RWPE1 (cell line): ENCODE measurements at places on chromosomes 3 and 15.

GRCh38 chr15:42274702-42274989 lies 1.4 kb upstream of the TMEM87A start:
- no peak for DNase-seq

DNA sequence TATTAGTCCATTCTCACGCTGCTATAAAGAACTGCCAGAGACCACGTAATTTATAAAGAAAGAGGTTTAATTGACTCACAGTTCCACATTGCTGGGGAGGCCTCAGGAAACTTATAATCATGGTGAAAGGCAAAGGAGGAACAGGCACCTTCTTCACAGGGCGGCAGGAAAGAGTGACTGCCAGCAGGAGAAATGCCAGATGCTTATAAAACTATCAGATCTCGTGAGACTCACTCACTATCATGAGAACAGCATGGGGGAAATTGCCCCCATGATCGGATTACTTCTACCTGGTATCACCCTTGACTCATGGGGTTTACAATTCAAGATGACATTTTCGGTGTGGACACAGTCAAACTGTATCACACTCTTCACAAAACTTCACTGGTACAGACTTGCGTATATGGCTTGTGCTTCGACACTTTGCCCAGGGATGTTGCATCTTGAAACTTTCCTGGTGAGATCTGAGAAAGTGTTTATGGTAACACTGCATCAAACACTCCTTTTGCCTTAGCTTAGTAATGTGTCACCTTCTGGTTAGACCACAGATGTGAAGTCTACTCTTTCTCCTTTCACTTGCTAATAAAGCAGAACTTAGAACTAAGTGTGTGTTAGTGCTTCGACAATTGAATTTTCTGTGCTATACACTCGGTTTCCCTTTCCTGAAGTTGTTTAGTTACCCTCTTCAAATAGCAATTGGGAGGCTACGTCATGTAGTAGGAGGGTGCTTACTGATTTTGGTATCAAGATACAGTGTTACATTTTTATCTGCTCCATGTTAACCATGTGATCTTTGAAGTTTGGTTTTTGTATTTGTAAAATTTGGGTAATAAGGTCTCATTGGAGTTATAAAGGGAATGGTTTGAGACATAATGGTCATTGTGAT lies 185.7 kb downstream of the LPP start:
- no peak for DNase-seq

DNA sequence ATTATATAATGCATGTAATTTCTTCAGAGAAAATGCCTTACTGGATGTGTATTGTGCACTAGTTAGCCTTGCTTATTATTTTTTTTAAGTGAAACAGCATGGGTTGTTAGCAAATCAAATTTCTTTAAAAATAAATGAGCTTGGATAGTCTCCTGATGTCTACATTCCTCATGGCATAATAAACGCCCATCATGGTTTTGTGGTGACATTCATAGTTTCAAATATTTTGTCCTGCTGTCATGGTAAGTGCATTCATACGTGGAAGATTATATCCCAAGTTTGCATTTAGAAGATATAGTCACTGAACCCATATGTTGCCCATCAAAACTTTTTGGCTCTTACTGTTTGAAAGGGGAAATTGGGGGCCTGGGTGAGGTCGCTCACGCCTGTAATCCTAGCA lies 130.7 kb downstream of the ALCAM start:
- DNase-seq: no peak

- DNase-seq: no peak
Measured at GRCh38 chr3:194215392-194215791, 79.4 kb downstream of the HES1 start.

GRCh38 chr3:126355777-126356372 lies 1.3 kb downstream of the KLF15 start:
- peak; percentile 25 for DNase-seq

GRCh38 chr15:31069360-31070000 lies 32.0 kb downstream of the TRPM1 start:
- DNase-seq: no peak

DNA sequence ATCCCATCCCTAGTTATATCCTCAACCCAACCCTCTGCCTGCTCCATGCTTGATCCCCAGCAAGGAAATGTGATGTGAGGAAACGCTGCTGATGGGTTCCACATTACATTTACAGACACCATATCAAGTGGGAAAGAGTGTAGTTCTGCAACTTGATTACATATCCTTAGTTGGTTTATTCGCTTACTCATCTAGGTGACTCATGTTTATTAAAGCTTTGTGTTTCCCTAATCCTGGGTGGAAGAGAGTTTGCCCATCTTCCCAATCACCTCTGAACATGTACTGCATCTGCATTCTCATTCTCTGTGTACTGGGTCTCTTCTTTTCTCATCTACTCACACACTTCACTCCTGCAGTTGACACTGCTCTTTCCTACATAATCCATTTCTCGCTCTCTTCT lies 91.7 kb upstream of the PDZRN3 start:
- DNase-seq: peak; percentile 20

GRCh38 chr15:50828610-50829206 lies 63.2 kb upstream of the SPPL2A start:
- peak; percentile 66 for DNase-seq

- no peak for DNase-seq
Measured at GRCh38 chr3:66989860-66990696, 8.0 kb upstream of the KBTBD8 start.

GRCh38 chr3:61300006-61300380 lies 48.7 kb upstream of the FHIT start:
- DNase-seq: no peak

- DNase-seq: no peak
Measured at GRCh38 chr3:123344907-123345594, 103.8 kb downstream of the ADCY5 start.

DNA sequence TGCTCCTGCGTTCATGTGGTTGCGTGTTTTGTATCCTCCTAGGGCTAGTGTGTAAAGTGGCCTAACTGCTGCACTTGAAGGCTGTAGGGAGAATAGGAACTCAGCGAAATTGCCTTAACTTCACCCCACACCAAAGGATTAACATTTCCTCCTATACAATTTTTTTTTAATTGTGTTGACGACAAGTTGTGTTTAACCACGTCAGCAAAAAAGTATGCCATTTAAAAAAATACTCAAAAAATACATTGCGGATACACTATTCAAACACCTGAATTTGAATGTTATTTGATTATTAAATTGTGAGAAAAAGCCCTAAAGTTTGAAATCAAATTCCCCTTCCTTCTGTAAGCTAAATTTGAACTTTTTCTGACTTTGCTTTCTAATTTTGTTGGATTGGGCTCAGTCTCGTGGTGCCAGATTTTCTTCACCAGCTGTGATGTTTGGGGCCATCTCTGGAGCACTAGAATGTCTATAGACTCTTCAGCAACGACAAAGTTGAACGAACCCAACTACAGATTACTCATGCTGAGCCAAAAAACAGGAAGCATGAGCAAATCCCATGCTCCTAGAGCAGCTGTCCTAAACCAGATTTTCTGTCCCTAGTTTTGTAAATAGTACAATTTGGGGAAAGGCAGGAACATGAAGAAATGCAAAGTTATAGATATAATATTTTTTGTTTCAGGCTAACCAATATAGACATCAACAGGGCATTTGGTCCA lies 8.1 kb upstream of the SLC9A9 start:
- no peak for DNase-seq

GRCh38 chr3:115281697-115282675 lies 134.9 kb upstream of the ZBTB20 start:
- DNase-seq: no peak

DNA sequence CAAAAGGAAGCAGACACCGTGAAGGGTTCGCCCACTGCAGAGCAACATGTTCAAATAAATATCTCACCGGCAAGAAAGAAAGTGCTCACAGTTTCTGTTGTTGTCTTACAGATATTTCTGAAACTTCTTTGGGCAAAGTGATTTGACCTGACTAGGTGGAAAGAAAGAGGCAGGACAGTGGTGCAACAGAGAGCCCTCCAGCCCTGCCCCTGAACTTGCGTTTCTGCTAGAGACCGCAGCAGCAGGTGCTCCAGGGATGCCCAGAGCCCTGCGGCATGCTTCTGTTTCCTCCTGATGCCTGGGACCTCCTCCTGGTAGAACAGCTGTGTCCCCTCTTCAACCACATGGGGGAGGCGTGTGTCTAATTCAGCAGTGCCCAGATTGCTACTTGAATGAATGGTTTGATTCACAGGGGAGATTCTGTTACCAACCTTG lies 123.4 kb downstream of the ATP10A start:
- DNase-seq: no peak

DNA sequence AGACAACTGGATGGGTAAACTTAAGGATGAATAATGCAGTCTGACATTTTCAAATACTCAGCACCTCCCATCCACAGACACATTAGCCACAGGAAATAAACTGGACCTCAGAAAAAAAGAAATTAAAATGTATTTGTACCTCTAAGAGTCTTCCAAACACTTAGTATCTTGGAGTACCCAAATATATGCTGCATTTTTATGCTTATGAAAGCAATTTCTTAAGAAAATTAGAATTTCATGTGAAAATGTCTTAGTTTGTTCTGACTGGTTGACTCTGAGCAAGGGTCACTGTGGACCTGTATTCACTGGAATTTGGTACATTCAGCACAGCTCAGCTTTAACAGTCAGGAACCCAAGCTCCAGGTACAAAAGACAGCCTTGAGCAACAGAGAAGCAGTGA lies 216.2 kb upstream of the UBE2E2 start:
- no peak for DNase-seq

- no peak for DNase-seq
Measured at GRCh38 chr3:197748597-197749314, 927 bp upstream of the FYTTD1 start.

DNA sequence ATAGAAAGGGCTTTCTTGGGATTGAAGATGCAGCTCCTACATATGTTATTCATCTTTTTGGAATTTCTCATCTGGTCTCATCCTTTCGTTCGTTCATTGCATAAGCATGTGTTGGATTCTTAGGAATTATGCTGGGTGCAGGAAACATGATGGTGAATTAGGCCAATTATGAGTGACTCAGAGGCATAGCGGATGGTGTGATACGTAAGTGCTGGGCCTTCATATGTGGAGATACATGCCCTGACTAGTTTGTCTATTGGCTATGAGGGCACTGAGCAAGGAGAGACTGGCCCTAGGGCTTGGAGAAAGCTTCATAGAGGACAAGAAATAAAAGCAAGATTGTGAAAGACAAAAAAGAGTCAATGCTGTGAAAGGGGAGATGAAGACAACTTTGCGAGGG lies 235.1 kb downstream of the MYRIP start:
- peak; percentile 86 for DNase-seq

DNA sequence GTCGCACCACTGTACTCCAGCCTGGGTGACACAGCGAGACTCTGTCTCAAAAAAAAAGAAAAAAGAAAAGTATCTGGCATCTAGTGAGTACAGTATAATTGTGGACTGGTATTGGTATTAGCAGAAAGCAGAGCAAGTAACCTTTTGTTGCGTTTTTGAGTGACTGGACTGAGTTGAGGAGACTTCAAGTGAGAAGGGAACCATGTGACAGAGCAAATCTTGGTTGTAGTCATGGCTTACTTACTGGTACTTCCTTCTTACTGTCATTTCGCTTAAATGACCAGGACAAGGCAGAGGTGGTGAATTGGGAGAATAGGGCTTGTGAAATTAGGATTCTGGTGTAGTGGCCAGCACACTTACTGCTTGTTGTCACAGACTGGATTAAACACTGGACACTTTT lies 20.6 kb downstream of the RTF1 start:
- no peak for DNase-seq

DNA sequence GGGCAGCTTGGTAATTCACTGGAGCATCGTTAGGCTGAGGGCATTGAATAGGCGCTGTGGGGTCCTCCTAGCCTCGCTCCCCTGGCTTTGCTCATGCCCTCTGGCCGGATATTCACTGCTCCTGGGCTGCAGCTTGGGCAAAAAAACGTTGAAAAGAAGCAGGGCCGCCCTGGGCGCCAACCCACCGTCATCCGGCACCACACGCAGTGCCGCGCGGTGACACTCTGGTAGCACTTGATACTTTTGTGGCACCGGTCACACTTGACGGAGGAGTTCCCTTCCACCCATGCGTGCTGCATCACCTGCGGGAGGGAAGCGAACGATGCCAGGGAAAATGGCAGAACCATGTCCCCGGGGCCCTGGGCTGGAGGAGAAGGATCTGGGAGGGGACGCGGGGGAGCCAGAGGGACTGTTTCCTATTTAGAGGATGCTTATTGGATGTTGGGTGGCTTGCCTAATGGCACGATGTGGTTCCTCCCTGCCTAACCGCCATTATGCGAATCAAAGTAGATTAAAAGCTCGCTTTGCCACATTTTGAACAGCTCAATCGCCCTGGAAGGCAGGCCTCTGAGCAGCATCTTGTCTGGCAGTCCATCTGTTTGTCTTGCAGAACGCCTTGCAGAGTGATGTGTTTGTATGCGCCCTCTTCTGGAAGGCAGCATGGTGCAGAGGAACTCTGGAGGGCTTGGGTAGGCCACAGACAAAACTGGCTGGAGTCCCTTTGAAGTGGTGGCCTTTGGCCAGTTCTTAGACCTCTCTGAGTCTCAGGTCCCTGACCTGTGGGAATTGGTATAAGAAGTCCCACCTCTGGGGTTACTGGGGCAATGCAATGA lies 93.2 kb downstream of the DGKG start:
- DNase-seq: no peak
